Stimulated activated CD4-positive, alpha-beta T cell treated with anti-CD3 and anti-CD28 coated beads, Interleukin-1b, Interleukin-23, amount 100 ng/mL, for 1 hour (primary cell): ENCODE measurements at places on chromosomes 1 and 21.

- DNase-seq = no peak
Observed at GRCh38 chr1:58031416-58031815, 515.1 kb downstream of the OMA1 start.

- no peak for DNase-seq
Observed at GRCh38 chr1:79302380-79302930, 295.9 kb upstream of the ADGRL4 start.

- DNase-seq = no peak
Observed at GRCh38 chr21:45992301-45993209, 11.0 kb downstream of the COL6A1 start.

- no peak for DNase-seq
Observed at GRCh38 chr1:5770981-5771765, 221.1 kb downstream of the NPHP4 start.

DNA sequence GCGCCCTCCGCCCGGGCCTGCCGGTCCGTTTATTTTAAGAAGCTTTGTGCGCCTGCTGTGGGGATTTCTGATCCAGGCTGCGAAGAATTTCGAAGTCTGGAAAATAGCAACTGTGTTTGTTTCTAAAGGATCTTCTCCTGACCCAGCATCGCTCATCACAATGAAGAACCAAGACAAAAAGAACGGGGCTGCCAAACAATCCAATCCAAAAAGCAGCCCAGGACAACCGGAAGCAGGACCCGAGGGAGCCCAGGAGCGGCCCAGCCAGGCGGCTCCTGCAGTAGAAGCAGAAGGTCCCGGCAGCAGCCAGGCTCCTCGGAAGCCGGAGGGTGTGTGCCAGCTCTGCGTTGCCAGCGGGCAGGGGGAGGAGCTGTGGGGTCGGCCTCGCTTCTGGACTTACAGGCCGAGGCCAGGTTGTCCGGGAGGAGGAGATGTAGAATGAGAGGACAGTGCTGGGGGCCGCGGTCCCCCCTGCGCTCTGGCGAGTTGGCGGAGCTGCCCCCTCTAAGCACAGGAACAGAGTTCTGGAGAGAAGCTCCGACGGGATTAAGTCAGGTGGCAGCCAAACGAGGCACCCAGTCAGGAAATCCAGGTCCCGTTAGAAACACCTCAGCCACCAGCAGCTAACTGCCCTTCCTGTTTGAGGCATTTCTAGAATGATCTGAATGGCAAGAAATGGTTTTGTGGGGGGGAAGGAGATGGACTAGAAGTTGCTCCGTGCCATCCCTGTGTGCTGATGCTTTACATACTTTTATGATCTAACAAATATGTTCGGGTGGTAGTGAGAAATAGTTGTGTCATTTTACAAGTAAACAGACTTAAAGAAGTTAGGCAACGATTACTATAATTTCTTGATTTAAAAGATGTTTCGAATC, 948 bp downstream of the TXLNA start:
- DNase-seq = no peak

- DNase-seq = no peak
Observed at GRCh38 chr1:226222686-226223085, 778 bp upstream of the MIXL1 start.

- DNase-seq = no peak
Observed at GRCh38 chr1:27561124-27561899, 42.6 kb downstream of the AHDC1 start.

DNA sequence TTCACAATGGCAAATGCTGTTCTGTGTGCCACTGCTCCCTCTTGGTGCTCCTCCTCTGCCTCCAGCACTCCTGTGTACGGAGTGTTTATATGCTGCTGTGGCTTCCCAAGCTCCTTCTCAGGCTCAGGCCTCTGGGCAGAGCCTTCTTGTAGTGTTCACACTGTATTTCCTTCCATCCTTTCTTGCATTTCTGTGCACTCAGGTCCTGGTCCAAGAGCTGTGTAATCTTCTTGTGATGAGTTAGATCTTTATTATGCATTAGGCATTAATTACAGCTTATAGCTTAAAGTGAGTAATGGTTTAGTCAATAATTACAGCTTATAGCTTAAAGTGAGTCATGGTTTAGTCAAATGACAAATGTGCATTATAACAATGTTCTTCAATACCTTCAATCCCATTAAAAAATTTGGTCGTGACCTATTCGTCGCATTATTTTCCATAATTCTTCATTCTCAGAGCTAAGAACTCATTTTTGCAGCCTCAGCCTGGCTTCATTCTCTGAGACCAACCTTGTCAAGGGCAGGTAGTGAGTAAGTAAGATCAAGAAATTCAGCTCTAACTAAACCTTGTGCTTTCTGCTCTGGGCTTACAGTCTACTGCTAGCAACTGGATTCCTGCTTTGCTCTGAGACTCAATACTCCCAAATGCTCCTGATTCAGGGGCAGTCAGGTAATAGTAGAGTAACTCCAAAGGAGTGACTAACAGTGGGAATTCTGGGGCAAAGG, 154.5 kb upstream of the SPAG17 start:
- no peak for DNase-seq

DNA sequence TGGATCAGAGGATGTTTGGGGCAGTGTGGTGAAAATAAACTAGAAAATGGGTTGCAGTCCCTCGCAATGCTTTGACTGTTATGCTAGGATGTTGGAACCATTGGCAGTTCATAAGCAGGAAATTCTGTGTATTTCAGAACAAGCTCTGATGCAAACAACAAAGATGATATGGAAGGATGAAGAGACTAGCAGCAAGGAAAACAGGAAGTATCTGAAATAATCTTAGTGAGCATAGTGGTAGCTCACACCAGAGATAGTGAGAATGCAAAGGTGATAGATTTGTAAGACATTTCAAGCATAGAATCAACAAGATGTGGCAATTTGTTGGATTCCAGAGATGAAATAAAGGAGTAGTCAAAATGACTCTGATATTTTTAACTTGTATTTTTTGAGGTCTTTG, 11.1 kb upstream of the RCC1 start:
- DNase-seq = no peak

- no peak for DNase-seq
Observed at GRCh38 chr1:201906336-201906735, 17.6 kb downstream of the SHISA4 start.

DNA sequence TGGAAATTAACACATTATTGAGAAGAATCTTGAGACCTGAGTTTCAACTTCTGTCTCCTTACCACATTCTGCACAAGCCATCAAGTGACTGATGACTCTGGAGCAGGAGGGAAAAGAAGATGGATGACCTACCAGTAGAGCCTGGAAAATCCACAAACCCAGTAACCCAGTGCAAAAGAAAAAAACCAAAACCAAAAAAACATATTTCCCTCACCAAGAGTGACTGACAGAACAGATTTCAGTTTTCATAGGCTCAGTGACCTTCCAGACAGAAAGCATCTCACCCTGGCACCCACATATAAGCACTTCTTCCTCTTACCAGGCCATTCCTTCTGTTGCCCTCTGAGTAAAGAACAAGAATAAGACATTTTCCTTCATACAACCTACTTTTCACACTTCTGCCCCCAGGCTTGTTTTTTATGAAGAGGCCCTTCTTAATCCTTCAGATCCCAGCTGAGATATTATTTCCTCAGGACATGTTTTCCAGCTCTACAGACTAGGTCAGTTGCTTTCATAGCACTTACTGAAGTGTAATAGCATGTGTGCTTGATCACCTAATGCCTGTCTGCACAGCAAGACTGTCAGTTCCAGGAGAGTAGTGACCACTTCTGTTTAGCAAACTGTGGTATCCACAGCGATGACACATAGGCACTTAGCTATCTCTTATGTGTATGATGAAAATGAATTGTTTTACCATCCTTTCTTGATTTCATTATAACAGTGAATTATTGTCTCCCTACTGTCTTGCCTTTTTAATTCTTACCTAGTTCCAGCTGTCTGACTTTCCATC, 4.0 kb downstream of the TSACC start:
- DNase-seq = no peak

GRCh38 chr1:5992814-5993555, 760 bp upstream of the NPHP4 start:
- no peak for DNase-seq

DNA sequence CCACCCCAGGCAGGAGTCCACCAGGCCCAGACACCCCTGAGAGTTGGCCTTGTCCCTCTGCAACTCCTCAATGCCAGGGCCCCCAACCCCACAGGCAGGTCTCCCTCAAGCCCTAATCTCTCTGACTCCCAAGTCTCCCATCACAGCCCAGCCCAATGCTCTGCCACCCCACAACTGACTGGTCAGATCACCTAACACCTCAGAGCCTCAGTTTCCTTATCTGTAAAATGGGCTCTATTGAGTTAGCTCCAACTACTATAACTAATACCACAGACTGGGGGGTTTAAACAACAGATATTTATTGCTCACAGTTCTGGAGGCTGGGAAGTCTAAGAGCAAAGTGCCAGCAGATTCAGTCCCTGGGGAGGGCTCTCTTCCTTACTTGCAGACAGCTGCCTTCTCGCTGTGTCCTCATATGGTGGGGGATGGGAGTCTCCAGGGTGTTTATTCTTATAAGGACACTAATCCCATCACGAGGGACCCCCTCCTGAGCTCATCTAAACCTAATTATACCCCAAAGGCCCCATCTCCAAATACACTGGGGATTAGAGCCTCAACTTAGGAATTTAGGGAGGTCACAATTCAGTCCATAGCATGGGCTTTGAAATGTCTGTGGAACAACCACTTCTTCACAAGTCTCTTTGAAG, 34.9 kb upstream of the ZC3H12A start:
- DNase-seq = no peak

GRCh38 chr1:69702085-69702484, 134.4 kb downstream of the LRRC7 start:
- DNase-seq = no peak

- DNase-seq = no peak
Observed at GRCh38 chr1:177690996-177691395, 278.9 kb downstream of the SEC16B start.

GRCh38 chr1:153535242-153536011, at the start of gene S100A6:
Gene S100A6, minus strand, starts transcription at chr1:153535991. Its CDS starts 652 bp downstream, at chr1:153535339.
- no peak for DNase-seq

GRCh38 chr1:27538793-27539192, 48.8 kb upstream of the WASF2 start:
- no peak for DNase-seq

- DNase-seq = no peak
Observed at GRCh38 chr1:155645648-155646047, 35.6 kb downstream of the MSTO1 start.

DNA sequence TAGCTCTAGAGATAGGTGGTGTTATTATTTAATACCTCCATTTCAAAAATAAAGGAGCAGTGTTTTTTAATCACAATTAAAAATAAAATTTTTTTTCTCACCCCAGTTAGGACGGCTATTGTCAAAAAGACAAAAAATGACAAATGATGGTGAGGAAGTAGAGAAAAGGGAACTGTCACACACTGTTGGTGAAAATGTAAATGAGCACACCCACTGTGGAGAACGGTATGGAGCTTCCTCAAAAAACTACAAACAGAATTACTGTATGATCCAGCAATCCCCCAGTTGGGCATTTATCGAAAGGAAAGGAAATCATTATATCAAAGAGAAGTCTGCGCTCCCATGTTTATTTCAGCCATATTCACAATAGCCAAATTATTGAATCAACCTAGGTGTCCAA, 148.7 kb upstream of the NR5A2 start:
- no peak for DNase-seq

DNA sequence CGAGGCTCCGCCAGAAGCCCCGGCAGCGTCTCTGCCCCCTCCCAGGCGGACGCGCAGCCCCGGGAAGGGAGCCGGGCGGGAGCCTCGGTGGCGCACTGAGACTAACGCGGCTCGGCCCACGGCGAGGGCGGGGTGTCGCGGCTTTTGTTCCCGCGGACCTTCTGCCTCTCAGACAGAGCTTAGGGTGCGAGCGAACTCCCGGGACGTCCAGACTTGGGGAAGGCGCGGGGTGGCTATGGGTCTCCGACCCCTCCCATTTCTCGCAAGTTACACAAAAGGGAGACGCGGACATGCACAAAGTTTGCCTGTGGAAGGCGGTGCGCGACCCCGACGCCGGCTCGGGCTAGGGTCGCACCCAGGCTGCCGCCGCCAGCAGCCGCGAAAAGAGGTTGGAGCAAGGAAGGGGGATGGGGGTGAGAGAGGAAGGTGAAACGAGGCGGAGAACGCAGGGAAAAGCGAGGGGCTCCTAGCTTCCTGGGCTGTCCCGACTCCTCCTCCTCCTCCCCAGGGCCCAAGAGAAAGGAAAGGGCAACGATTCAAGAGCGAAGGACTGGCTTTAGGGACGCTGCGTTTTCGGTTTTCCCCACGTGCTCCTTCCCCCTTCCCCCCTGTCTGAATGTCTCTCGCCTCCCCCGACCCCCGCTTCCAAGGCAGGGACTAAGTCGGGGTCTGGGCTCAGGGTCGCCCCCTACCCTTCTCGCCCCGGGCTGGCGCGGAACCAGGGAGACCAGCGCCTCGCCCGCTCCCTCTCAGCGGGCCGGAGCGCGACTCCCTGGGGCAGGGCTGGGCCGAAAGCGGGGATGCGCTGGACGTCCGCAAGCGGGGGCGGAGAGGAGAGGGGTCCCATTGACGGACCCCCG, 729 bp downstream of the APP start:
- peak; percentile 16 for DNase-seq

DNA sequence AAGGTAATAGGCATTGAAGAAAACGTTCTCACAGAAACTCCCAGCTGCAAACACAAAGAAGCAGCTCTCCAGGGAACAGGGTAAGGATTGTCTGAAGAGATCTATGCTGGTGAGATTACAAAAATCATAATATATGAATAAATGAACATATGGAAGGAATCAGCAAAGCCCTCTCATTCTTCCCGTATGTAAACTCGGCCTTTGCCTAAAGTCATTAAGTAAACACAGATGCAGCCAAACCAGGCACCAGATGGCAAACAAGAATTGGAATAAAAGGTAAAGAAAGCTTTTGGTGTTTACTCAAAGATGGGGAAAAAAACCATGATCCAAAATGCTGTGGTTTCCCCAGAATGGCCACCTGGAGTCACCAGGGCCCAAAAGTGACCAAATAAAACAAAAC, 76.6 kb upstream of the HOOK1 start:
- DNase-seq = no peak

- no peak for DNase-seq
Observed at GRCh38 chr1:33468967-33469366, 3.5 kb upstream of the ZSCAN20 start.

- no peak for DNase-seq
Observed at GRCh38 chr1:88740784-88741183, 56.7 kb downstream of the PKN2 start.

DNA sequence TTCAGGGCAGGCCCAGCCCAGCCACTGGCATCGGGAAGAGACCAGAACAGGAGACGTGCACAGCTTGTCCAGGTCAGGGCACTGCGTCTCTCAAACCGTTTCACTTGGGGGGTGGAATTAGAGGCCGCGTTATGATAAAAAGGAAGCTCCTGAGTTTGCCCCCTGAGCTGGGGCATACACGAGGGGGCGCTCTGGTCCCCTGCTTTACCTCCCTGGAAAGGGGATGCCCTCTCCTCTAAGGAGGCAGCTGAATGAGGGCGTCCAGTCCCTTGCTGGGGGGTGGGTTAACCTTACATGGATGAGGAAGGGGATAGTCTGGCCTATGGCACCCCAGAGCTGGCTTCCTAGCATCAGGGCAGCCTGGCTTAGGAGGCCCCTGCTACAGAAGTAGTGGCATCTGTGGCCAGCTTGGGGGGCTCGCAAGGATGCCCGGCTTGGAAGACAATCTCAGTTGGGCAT, 2.3 kb downstream of the MYOG start:
- no peak for DNase-seq
